LHCN-M2 (cell line): ENCODE measurements at places on chromosomes 16 and 17. TPM values are rescaled to one million over a fixed set of nuclear protein-coding genes. Genes with fewer than 3 reads are reported as not detected.

Gene DYNLRB2
- total RNA-seq, result not detected in 2 replicates

Gene OR1F1
- total RNA-seq, result not detected in 2 replicates

Gene LGALS9C
- not detected in 2 replicates for total RNA-seq

Gene CCL16
- total RNA-seq, result not detected in 2 replicates

Gene KRT15
- total RNA-seq, result 0.19 and 0.46 TPM in 2 replicates

Gene BCL6B
- not detected in 2 replicates for total RNA-seq

Gene IRF8
- total RNA-seq, result not detected in 2 replicates

Gene SLC2A4
- 0.11 TPM in 1 of 2 replicates, not detected in the other for total RNA-seq

Gene PGAP3
- total RNA-seq, result 14.0 and 16.1 TPM in 2 replicates

Gene PIRT
- not detected in 2 replicates for total RNA-seq

Gene SRL
- total RNA-seq, result not detected in 2 replicates

Gene ZP2
- not detected in 2 replicates for total RNA-seq

Gene SLC6A4
- total RNA-seq, result not detected in 2 replicates

Gene MYH1
- total RNA-seq, result not detected in 2 replicates

Gene PRAC2
- total RNA-seq, result not detected in 2 replicates

Gene MRPL58
- total RNA-seq, result 56.0 and 84.9 TPM in 2 replicates

Gene CCDC137
- 25.2 and 28.2 TPM in 2 replicates for total RNA-seq

Gene C16orf96
- 0.06 TPM in 1 of 2 replicates, not detected in the other for total RNA-seq

Gene TEX14
- not detected in 2 replicates for total RNA-seq

Gene STXBP4
- 27.6 and 41.4 TPM in 2 replicates for total RNA-seq

Gene SHCBP1
- 59.4 and 67.0 TPM in 2 replicates for total RNA-seq

Gene CMIP
- 2.8 and 6.0 TPM in 2 replicates for total RNA-seq

Gene ITFG1
- 57.3 and 69.2 TPM in 2 replicates for total RNA-seq

Gene CD300E
- total RNA-seq, result not detected in 2 replicates

Gene CRISPLD2
- total RNA-seq, result 2.6 and 3.0 TPM in 2 replicates

Gene TMC5
- total RNA-seq, result not detected in 2 replicates

Gene SLC5A2
- not detected in 2 replicates for total RNA-seq

Gene OTOP2
- total RNA-seq, result not detected in 2 replicates

Gene GRAP
- 0.19 TPM in 1 of 2 replicates, not detected in the other for total RNA-seq

Gene PRR35
- total RNA-seq, result 0.06 TPM in 1 of 2 replicates, not detected in the other

Gene TEKT1
- not detected in 2 replicates for total RNA-seq

Gene PRMT7
- 64.6 and 65.0 TPM in 2 replicates for total RNA-seq

Gene CNEP1R1
- 24.9 and 32.4 TPM in 2 replicates for total RNA-seq

Gene GNG13
- total RNA-seq, result not detected in 2 replicates

Gene XAF1
- 3.0 and 6.7 TPM in 2 replicates for total RNA-seq

Gene BAIAP2
- 15.2 and 22.0 TPM in 2 replicates for total RNA-seq

Gene SLC43A2
- 1.9 and 3.7 TPM in 2 replicates for total RNA-seq

Gene ABCA8
- not detected in 2 replicates for total RNA-seq

Gene CORO6
- total RNA-seq, result 22.1 and 41.6 TPM in 2 replicates

Gene UNK
- total RNA-seq, result 18.8 and 32.5 TPM in 2 replicates

Gene NUDT16L1
- total RNA-seq, result 38.9 and 40.4 TPM in 2 replicates

Gene NPIPA3
- total RNA-seq, result 0.29 and 0.58 TPM in 2 replicates

Gene EFNB3
- total RNA-seq, result 0.75 and 0.90 TPM in 2 replicates

Gene ZNF629
- 20.8 and 21.0 TPM in 2 replicates for total RNA-seq
